ENCODE measurements at places on chromosomes 4 and X. TPM values are rescaled to one million over a fixed set of nuclear protein-coding genes. Genes with fewer than 3 reads are reported as not detected.

SOWAHD gene
- total RNA-seq = 0.72 TPM

CRMP1 gene
- 1.9 TPM for total RNA-seq

DNA sequence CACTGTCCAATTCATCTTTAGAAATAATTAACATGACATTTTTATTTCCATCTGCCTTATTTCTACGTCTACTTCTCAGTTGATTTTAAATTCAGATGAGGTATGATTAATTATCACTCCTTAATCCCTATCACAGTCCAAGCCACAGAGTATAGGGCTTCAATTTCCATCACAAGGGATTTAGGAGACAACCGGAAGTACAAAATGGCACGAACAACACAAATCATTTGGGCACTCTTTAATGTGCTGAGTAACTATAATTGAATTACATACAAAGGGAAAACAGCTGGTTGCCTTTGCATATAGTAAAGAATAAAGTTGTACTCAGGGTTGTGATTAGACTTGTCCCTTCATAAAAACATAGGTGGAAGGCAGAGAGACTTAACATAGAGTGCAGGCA is 290.4 kb upstream of the MAGEB16 start:
- no peak for DNase-seq

DNA sequence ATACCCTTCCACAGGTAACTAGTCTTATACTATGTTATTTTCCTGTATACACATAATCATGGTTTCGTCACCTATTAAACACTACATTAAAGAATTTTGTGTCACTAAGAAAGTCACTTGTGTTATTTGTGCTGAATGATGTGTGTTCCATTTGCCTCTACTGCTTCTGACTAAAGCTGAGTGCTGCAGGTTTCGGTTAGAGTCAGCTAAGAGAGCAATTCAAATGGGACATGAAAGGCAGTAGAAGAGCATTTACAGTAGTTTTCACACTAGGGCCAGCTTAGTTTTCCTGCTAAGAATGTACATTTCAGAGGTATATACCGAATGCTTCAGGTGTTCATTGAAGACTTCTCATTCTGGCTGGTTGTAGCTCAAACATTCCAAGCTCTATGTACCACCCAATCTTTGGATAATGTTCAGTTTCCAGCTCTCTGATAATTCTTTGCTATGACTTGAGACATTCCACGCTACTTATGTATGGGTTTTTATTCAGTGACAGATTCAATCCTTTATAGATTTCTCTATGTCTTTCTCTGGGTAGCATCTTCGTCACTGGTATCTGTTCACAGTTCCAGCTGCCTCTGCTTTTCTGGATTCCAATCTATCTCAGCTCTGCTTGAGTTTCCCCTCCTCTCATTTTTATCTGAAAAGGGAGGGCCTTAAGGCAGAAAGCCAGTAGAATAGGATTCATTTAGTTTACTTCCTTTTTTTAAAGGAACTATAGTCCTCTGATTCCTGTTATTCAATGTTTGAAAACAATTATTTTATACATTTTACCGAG is 164.4 kb downstream of the CXXC4 start:
- no peak for DNase-seq

DNA sequence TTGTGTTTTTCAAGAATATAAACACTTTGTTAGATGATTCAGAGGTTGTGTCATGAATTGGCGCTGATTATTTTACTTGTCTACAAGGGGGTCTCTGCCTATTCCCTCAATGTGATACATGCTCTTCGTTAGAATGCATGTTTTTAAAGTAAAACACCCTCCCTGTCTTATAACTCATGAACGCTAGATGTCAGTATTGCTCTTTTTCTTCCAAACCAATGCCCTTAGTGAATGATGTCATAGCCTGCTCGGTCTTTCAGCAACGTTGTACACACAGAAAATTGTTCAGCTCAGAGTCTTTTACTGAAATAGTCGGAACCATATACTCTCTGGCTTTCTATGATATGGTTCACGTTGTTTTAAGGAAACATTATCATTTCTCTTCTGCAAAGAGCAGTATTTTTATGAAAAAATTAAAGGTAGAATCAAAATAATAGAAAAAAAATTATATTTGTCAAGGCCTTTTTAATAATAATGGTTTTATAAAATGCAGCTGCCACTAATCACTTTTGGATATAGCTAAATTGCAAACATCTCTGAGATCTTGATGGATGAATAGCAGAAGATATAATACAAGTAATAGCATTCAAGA is 292.9 kb downstream of the TLL1 start:
- DNase-seq = no peak

DNA sequence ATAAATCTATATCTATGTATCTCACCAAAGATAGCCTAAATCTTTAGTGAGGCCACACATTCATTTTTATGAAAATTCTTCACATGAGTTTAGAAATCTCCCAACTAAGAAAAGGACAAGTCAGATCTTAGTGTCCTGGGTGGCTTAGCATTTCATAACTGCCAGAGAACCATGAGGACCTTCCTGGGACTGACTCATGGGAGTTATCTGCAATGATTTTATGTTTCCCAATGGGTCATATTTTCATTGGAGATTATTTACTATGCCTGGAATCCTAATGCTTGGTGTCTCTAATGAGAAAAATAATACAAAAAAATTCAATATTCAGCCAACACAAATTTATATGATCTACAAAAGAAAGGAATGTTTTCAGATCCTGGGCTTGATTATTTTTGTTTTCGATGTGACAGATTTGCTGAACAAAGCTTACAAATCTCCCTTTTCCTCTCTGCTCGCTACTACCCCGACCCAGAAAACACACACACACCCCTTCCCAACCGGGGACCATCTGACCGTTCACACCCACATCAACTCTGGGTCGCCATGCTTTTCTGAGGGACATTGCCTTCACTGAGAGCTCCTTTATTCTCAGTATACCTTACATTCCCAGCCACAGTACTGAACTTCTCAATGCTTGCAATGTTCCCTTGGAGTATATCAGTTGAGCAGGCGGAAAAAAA is 40.1 kb downstream of the SORBS2 start:
- DNase-seq = no peak
